NCI-H774 (cell line): ENCODE measurements at places on chromosomes 6 and 20.

- peak; percentile 58 for DNase-seq
Observed at GRCh38 chr6:41505122-41506049, 40.8 kb upstream of the FOXP4 start.

- DNase-seq, result no peak
Observed at GRCh38 chr6:56361812-56362211, 114.4 kb upstream of the COL21A1 start.

DNA sequence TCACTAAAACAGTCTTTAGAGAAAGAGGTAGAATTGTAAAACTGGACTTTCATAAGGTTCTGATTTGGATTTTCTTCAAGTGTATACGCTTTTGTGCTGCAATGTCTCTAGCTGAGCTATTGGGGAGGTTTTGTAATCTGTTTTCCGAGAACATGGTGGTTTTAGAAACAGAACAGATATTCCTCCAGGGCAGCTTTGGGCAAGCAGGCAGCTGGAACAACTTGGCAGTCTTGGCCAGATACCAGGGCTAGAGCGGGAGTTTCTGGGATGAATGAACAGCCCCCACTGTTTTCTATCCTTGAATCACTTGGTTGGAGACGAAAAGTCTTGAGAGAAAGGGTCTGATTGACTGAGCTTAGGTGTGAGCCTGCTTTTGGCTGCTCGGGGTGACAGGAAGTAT, 17.1 kb upstream of the ARMC2 start:
- no peak for DNase-seq

DNA sequence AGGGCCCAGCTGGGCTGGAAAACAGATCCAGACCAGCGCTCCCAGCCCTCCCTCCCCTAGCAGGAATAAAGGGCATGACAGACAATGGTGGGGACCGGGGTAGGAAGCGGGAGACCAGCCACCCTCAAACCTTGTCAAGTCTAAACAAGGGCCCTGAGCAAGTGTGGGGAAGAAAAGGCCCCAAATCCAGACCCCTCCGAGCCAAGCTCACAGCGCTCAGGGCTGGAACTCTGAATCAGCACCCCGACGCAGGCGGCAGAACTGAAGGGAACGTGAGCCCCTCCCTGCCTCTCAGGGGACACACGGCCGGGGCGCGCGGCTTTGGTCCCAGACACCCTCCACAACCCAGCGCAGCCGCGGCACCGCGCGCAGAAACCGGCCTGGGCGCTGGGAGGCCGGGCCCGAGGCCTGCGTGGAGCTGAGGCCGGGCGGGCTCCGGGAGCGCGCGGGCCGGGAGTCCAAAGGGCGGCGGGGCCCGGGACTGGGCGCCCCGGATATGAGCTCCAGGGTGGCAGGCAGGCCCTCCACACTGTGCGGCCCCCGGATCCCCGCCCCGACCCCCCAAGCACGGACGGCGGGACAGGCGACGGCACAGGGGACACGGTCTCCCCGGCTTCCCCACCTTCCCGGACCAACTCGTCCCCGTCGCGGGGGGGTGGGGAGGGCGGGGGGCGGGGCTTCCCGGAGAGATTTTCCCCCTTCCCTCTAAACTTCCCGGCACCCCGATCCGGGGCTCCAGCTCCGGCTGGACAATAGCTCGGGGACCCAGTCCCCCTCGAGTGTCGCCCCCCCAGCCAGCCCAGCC, 641 bp downstream of the TEAD3 start:
- DNase-seq, result no peak

- no peak for DNase-seq
Observed at GRCh38 chr6:30918670-30919069, 4.6 kb downstream of the VARS2 start.

DNA sequence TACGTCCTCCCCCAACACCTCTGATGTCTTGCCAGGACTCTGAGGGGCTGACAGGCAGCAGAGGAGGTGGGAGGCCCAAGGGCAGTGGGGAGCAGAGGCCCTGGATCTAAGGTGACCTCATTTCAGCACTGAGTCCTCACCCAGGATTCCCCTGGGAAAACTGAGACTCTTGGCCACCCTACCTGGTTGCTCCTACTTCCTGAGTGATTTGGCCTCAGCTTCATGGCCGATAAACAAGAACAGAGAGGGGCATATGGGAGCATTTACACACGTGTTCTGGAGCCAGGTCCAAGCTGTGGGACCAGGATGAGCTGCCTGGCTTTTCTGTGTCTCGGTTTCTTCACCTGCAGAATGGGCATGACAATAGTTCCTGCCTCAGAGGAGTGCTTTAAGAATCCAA, 133.8 kb downstream of the ANKRD60 start:
- no peak for DNase-seq

DNA sequence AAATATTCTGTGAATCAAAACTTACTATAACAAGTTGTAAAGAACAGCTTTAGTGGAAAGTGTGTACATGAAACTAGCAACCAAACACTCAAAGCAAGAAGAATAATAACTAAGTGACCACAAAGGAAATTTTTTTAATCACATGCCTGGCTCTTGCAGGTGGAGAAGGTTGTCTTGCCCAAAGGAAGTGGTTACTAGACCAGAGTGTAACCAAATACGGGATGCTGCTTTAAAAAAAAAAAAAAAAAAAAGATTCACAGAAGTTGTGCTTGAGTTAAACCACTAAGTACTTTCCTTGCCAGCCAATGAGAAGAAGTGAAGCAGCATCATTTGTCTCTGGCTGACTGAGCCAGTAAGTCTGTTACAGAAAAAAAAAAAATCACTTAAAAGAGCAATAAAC, 19.1 kb upstream of the HLA-DQB1 start:
- DNase-seq, result no peak

DNA sequence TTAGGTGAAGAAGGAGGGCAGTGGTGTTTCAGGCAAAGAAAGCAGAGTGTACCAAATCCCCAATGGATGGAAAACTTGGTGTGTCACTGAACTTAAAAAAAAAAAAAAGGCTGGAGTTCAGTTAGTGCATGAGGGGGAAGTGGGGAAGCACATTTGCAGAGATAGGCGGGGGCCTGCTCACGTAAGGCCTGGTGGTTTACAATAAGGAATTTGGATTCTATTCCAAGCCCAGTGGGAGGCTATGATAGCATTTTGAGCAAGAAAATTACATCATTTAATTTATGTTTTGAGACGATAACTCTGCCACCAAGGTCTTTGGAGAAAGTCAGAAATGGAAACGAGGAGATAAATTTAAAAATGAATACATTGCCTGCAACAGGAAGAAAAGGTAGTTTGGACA, 225.5 kb downstream of the EYA4 start:
- no peak for DNase-seq

DNA sequence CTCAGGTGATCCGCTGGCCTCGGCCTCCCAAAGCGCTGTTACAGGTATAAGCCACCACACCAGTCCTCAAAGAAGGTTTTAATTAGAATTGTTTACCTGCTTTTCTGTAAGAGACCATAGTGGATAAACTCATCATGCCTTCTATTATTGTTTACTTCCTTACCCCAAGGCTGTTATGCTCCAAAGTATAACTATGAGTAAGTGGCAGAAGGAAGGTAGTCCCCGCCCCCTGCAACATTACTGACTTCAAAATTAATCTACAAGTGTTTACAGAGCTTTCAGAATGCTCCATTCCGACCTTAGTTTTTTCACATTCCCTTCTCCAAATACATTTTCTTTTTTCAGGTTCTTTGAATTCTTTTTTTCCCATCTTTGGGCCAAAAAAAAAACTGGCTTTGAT, 480.5 kb upstream of the NOX3 start:
- DNase-seq, result no peak

- DNase-seq, result no peak
Observed at GRCh38 chr6:153038378-153039057, 36.0 kb upstream of the MTRF1L start.

- DNase-seq, result no peak
Observed at GRCh38 chr6:36510365-36510764, 36.9 kb downstream of the STK38 start.

DNA sequence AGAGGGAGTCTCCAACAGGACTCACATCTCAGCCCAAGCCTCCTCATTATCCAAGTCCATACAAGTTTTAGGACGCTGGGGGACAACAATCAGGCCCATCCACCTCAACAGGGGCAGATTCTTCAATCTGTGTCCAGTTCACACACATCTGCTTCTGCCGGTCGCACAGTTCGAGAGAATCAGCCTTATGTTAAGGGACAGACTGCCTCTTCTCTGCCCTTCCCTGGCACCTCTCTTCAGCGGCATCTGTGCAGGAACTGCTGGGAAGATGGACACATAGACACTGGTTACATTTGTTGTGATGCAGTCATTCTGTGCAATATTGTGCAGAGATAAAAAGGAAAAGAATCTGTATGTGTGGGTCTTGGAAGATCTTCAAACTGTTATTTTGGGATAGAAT, 21.0 kb downstream of the ULBP1 start:
- DNase-seq, result no peak

DNA sequence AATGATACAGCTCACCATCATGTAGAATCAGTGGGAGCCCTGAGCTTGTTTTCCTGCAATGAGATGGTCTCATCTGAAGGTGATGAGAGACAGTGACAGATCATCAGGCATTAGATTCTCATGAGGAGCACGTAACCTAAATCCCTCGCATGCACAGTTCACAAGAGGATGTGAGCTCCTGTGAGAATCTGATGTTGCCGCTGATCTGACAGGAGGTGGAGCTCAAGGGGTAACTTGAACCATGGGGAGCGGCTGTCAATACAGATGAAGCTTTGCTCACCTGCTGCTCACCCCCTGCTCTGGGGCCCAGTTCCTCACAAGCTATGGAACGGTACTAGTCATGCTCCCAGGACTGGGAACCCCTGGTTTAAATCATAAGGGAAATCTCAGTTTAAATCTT, 89.2 kb downstream of the THBS2 start:
- no peak for DNase-seq

GRCh38 chr6:96899019-96899418, 1.3 kb upstream of the NDUFAF4 start:
- DNase-seq, result peak; percentile 33

DNA sequence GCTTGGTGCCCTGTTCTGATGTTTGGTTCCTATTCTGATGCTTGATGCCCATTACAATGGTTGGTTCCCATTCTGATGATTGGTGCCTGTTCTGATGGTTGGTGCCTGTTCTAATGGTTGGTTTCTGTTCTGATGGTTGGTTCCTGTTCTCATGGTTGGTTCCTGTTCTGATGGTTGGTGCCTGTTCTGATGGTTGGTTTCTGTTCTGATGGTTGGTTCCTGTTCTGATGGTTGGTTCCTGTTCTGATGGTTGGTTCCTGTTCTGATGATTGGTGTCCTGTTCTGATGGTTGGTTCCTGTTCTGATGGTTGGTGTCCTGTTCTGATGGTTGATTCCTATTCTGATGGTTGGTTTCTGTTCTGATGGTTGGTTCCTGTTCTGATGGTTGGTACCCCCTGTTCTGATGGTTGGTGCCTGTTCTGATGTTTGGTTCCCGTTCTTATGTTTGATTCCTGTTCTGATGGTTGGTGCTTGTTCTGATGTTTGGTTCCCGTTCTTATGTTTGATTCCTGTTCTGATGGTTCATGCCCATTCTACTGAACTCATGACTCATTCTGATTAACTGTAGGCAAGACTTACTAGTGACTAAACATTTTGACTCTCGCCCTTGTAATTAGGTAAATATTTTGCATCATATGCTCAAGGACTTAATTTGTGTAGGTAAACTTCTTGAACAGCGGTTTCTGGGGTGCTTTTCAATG, 146.2 kb downstream of the DLL1 start:
- DNase-seq, result peak; percentile 43

- no peak for DNase-seq
Observed at GRCh38 chr6:168994956-168995355, 258.7 kb downstream of the THBS2 start.

GRCh38 chr6:71211799-71212198, 76.8 kb upstream of the OGFRL1 start:
- no peak for DNase-seq

DNA sequence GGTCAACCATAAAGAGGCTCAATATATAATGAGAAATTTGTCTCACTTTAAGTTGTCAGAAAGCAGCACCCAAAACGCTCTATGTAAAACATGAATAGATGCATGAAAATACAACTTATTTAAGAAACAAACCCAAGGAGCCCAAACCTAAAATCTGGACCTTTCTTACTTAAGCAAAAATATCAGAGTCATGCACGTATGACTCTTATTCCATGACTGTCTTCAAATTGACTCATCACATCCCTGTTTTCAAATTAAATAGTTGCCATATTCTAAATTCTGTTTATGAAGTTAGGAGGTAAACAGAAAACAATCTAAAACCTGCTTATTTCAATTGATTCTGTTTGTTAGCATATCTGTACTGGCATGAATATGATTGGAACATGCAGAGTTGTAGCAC, 42.1 kb downstream of the ANKRD6 start:
- no peak for DNase-seq

GRCh38 chr6:33607126-33607783, 13.9 kb upstream of the ITPR3 start:
- no peak for DNase-seq
